IMR-90 (cell line): ENCODE measurements at places on chromosomes 3 and 15. TPM values are rescaled to one million over a fixed set of nuclear protein-coding genes. Genes with fewer than 3 reads are reported as not detected.

Gene SOX2
- polyA plus RNA-seq, result not detected in 2 replicates

Gene WNT7A
- not detected in 2 replicates for polyA plus RNA-seq

Gene SI
- not detected in 2 replicates for polyA plus RNA-seq

Gene C3orf49
- polyA plus RNA-seq, result not detected in 2 replicates

Gene PGBD4
- 0.75 and 0.89 TPM in 2 replicates for polyA plus RNA-seq

Gene PCLAF
- 57.3 and 60.5 TPM in 2 replicates for polyA plus RNA-seq

Gene CCR4
- polyA plus RNA-seq, result not detected in 2 replicates

Gene PARP15
- 0.03 and 0.10 TPM in 2 replicates for polyA plus RNA-seq

Gene FGD5
- polyA plus RNA-seq, result not detected in 2 replicates

Gene SH3GL3
- not detected in 2 replicates for polyA plus RNA-seq

Gene LTK
- 0.62 and 0.77 TPM in 2 replicates for polyA plus RNA-seq

Gene CALML4
- polyA plus RNA-seq, result 0.89 and 1.3 TPM in 2 replicates

Gene LMAN1L
- not detected in 2 replicates for polyA plus RNA-seq

GRCh38 chr3:135556174-135556573 is 409.4 kb upstream of the PPP2R3A start:
- no peak for DNase-seq

- DNase-seq, result no peak
Measured at GRCh38 chr3:80097674-80098073, 329.9 kb upstream of the ROBO1 start.

- DNase-seq, result no peak
Measured at GRCh38 chr3:117145677-117146076, 436.1 kb downstream of the TUSC7 start.

- no peak for DNase-seq
Measured at GRCh38 chr15:88917760-88918159, 4.6 kb upstream of the MFGE8 start.

GRCh38 chr3:15300323-15301078 is 31.9 kb downstream of the SH3BP5 start:
- DNase-seq, result peak; percentile 74

- DNase-seq, result no peak
Measured at GRCh38 chr15:48572823-48573222, 72.7 kb downstream of the FBN1 start.

- no peak for DNase-seq
Measured at GRCh38 chr3:194200422-194201081, 64.6 kb downstream of the HES1 start.

DNA sequence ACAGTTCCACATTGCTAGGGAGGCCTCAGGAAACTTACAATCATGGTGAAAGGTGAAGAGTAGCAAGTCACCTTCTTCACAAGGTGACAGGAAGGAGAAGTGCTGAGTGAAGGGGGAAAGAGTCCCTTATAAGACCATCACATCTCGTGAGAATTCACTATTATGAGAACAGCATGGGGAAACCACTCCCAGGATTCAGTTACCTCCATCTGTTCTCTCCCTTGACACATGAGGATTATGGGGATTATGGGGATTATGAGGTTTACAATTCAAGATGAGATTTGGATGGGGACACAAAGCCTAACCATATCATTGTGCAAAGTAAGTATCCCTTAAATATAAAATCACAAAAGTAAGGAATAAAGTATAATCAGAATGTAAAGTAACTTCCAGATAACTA is 375.9 kb upstream of the NAALADL2 start:
- no peak for DNase-seq

DNA sequence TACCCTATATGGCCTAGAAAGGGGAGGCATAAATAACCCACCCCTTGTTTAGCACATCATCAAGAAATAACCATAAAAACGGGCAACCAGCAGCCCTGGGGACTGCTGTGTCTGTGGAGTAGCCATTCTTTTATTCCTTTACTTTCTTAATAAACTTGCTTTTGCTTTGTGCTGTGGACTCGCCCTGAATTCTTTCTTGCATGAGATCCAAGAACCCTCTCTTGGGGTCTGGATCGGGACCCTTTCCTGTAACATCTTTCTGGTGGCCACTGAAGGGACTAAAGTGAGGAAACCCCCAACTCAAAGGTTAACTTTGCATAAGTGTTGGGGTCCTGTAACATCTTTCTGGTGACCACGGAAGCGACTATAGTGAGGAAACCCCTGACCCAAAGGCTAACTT is 15.7 kb upstream of the HHATL start:
- no peak for DNase-seq

DNA sequence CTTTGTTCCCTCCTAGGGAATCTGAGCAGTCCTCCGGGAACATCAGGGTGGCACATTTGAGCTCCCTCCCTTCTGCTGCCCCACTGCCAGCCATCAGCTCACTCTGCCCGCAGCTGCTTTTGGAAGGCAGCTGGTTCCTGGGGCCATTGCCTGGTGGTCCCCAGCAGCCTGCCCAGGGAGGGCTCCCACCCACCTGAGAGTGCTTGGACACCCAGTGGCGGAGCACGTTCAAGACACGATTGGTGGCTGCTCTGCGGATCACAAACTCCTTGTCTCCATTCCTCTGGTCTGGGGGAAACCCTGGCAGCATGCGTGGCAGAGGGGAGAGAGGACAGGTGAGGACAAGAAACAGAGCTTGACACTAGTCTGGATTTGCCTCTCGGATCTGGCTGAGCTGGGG is 53.7 kb upstream of the CTSH start:
- no peak for DNase-seq

GRCh38 chr15:33027306-33028035 is 167.0 kb downstream of the FMN1 start:
- no peak for DNase-seq

- DNase-seq, result no peak
Measured at GRCh38 chr15:69454953-69455352, 2.3 kb downstream of the RPLP1 start.

DNA sequence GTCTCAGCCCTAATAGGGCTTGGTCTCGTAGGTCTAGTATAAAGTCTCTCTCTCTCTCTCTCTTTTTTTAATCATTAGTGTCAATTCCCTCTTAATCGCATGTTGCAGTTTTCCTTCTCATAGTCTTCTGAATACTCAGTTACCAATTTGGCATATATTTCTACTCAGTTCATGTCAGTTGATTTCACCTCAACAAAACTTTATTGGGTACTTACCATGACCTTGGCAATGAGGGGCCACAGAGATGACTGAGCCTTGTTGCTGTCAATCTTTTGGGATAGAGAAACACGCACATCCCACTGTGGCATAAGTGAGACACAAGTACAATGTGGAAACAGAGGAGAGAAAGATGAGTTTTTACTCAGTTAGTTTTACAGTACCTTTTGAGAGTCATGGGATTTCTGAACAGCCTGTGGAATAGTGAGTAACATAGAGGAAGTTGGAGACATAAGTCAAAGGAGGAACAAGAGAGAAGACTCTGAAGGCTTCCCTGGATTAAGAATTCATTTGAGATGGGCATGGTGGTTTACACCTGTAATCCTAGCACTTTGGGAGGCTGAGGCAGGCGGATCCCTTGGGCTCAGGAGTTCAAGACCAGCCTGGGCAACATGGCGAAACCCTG is 150.2 kb upstream of the CBLB start:
- no peak for DNase-seq

GRCh38 chr15:71888797-71889196 is 78.4 kb downstream of the NR2E3 start:
- no peak for DNase-seq

GRCh38 chr15:65032801-65033537 is 3.5 kb upstream of the MTFMT start:
- peak; percentile 61 for DNase-seq

GRCh38 chr3:42411429-42411828 is 1.0 kb upstream of the LYZL4 start:
- DNase-seq, result no peak

DNA sequence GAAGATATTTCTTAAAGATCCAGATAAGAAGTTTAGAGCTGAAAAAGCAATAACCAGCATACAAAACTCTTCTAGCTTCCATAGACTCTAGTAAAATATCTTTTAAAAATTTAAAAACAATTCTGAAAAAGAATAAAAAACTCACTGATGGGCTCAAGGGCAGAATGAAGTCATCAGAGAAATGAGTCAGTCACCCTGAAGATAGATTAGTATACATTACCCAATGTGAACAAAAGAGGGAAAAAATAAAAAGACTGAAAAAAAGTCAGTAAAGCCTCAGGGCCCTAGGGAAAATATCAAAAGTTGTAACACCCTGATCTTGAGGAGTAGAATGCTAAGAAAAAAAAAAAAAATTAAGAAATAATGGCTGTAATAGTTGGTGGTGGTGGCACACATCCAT is 11.4 kb downstream of the DET1 start:
- DNase-seq, result peak; percentile 41

GRCh38 chr3:77042882-77043281 is 3.0 kb downstream of the ROBO2 start:
- no peak for DNase-seq

GRCh38 chr15:88990185-88990679 is 77.1 kb upstream of the MFGE8 start:
- no peak for DNase-seq

GRCh38 chr15:71485094-71485693 is 325.2 kb upstream of the NR2E3 start:
- no peak for DNase-seq

- peak; percentile 62 for DNase-seq
Measured at GRCh38 chr3:151468284-151468917, 7.5 kb upstream of the IGSF10 start.

GRCh38 chr3:20056725-20057611 is 16.7 kb downstream of the KAT2B start:
- peak; percentile 82 for DNase-seq

DNA sequence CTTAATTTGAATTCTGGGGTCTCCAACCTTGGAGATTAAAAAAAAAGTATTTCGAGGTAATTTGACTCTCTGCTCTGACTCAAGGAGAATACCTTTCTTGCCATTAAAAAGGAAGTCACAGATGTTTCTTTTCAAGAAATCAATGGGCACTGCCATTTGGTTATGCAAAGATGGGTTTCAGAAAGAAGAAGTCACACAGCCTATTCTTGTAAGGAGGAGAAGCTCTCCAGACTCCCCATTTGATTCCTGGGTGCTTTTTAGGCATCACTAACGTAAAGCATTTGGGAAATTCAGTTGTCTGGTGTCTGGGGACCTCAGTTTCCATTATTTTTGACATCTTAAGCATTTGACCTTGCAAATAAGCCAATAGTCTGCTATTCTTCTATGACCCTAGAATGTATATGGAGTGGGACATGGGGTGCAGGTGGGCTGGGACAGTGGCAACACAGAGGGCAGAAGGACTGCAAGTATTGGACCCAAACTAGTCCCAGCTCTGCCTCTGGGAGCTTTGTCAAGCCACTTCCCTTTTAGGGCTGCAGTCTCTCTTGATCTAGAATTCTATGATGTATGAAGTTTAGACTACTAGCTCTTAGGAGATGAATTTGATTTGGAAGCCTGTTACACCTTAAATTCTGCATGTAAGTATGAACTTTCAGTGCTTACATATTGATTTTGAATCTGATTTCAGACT is 27.8 kb downstream of the IL5RA start:
- DNase-seq, result no peak

DNA sequence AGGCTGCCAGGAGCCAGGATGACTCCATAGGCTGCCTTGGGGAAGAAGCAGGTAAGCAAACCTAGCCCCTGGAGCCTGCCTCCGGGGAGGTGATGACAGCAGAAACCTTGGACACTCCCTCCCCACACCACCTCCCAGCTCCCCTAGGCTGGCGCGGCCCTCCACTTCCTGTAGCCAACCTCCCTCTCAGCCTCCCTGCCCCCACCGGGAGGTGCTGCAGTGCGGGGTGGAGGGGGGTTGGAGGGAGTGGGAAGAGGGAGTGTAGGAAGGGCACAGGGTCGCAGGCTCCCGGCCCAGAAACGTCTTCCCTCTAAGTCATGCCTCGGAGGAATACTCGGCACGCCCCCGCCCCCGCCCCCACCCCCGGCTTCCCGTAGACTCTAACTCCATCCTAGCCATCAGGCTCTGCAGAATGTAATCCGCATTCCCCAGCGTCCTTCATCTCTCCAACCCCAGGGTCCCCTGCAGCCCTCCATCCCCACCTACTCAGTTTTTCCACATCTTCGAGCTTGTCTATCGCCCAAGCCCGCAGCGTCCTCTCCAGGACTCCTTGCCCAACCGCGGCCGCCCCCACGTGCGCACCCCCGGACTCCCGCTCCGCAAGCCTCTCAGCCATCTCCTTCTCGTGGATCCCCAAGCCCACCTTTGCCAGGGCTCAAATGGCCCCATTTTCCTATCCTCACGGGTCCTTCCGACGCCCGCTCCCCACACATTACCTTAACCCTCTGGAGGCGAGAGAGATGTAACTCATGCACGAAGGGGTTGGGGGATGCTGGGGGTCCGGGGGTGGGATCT is 528 bp downstream of the LPCAT4 start:
- peak; percentile 36 for DNase-seq

GRCh38 chr3:65748326-65748725 is 290.4 kb downstream of the MAGI1 start:
- no peak for DNase-seq
